ENCODE measurements at places on chromosomes 12 and 14.

DNA sequence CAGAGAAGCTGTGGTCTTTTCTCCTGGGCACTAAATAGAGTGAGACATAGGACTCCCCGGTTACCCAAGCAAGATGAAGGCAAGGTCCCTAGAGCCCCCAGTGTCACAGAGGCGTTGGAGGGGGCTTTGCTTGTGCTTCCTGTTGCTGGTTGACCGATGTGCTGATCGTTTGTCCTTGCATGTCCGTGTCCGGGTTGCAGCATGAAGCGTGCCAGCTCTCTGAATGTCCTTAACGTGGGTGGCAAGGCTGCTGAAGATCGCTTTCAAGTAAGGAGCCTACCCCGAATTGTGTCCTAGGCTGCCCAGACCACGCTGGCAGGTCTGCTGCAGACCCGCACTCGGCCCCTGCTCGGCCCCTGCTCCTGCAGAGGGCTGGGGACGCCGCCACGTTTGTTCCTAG is 23.1 kb downstream of the XRCC3 start:
- no peak for DNase-seq

DNA sequence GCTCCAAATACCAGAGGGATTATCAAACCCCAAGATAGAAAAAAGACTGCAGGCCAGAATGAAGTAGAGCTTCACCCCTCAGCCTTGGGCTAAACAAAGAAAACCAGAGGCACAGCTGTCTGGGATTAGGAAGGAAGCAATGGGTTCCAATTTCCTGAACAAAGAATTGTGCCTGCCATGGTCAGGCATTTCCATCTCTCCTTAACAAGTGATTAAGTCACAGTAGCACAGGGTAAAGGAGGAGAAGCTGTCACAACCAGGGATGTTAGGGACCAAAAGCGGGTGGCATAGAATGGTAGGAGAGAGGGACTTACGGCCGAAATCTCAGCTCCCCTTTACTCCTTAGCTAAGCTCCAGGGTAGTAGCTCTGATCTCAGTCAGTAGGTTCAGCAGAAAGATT is 33.9 kb downstream of the SPTLC2 start:
- no peak for DNase-seq

DNA sequence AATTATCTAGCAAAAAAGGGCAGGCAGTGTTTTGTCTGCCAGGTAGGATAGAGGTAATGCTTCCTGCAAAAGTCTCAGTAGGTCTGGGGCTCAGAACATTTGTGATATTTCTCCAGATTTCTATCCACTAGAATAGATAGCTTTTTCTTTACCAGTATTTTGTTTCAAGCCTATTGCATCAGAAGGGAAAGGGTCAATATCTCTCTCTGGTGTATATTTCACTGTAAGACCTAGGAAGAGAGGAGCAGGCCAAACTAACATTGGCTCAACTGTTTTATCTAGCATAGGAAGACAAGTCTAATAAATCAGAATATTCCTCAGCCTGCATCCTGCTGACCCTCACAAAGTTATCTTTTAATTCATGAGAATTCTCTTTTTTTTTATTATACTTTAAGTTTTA is 106.7 kb upstream of the DAAM1 start:
- DNase-seq: no peak

GRCh38 chr14:84446250-84446649 is 1083.7 kb upstream of the FLRT2 start:
- no peak for DNase-seq

DNA sequence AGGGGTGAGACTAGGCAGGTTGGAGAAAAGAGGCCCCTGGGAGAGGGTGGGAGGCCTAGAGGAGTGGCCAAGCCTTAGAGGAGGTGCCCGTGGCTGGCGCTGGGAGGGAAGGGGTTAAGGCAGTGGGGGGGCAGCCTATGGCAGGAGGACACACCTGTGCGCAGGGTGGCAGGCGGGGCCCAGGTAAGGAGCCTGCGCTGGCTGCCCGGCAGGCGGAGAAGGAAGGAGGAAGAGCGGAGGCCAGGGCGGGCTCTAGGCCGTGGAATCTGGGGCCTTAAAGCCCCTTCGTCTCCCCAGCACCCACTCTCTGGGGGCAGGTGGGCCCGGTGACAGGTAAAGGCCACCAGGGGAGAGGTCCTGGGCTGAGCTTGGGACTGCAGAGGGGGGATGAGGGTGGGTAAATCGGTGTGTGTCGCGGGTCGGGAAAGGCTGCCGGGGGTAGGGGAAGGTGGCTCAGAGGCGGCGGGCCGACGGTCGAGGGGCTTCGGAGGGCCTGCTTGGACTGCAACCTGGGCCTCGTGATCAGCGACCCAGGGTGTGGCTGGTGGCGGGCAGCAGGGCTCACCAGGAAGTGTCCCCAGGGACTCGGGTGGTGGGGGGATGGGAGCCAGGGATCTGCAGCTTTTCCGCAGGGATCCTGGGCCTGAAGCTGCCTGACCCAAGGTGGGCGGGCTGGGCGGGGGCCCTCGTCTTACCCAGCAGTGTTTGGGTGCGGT is 7.3 kb downstream of the PHB2 start:
- DNase-seq: no peak

GRCh38 chr12:1993341-1993740 is 10.9 kb downstream of the DCP1B start:
- peak; percentile 80 for DNase-seq

GRCh38 chr12:129071362-129071761 is 218.1 kb downstream of the GLT1D1 start:
- DNase-seq: no peak

DNA sequence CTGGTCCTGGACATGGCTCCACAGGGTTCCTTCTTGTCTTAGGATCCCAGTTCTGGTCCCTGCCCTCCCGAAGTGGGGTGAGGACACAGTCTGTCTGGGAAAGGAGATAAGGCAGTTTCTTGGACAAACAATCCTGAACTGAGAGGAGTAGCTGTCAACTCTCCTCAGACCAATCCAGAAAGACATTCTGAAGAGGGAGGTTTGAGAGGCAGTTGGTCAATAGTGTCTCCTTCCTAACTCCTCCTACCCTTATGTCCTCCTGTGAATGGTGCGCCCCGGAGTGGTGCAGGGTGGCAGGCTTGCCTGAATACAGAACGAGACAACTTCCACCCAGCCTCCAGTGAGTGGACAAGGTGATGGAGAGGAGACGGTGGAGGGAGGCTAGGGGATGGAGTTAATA is 15.4 kb upstream of the ASIC1 start:
- no peak for DNase-seq

DNA sequence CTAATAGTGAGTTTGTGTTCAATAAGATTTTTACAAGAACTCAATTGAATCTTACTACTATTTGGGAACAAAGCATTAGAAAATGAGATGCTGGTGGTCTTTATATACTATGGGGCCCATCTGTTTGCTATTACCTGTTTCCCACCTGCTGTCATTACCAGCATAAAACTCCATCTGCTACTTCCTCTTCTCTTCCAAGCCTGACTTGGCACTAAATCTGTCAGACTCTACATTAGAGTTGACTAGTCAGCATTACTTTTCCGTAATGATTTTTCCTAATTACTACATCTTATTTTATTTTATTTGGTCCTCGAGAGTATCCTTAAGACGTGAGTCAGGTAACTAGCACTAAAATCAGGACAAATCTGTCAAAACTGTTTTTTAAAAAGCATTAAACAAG is 68.1 kb upstream of the KRR1 start:
- DNase-seq: no peak

DNA sequence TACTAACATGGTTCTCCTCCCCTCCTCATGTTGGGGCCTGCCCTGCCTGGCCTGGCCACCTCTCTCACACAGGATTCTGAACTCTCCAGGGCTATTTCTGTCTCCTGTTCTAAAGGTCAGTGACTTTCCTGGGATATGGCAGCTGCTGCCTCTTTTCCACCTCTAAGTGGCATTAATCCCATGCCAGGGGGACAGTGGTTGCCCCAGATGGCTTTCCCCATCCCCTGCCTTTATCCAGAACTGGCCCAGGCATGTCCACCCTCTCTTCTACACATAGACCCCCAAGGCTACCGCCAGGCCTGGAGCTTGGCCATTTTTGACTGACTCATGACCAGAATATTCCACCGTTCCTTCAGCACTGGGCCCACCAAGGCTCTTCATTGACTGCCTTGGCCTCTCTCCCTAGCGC is 90.4 kb downstream of the IRF2BPL start:
- no peak for DNase-seq

DNA sequence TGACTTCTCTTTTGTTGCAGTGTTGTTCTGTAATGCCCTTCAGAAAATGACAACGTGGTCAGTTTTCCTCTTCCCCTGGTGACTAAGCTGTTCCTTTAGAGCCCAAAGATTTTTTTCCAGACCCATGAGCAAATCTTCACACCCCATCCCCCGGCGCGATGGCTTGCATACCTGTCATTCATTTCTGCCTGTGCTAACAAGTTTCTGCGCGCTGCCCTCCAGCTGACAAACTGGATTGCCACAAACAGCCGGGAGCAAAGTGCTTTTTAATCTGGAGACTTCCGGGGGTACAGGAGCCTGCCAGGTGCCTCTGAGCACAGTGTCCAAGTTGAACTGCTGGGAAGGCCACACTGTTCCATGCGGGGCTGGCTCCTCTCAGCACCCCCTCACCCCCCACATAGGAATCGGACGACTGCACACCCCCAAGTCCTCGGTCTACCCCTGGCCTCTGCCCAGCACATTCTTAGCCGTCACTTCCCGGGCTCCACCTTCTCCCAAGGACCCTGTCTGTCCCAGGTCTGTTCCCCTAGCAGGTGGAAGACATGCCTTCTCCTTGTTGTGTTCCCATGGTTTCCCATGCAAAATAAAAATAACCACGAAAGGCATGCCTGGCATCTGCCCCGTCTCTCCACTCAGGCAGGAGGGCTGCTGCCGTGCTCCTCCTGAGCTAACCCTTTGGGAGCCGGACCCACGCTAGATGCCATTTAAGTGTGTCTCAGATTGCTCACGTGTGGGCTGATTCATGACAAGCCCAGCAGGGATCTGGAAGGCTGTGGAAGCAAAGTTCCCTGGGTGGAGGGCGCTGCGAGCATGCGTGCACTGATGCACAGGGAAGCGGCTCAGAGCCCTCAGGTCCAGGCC is 14.1 kb downstream of the RILPL1 start:
- peak; percentile 16 for DNase-seq

- DNase-seq: no peak
Observed at GRCh38 chr14:30242744-30243143, 315.1 kb upstream of the PRKD1 start.

DNA sequence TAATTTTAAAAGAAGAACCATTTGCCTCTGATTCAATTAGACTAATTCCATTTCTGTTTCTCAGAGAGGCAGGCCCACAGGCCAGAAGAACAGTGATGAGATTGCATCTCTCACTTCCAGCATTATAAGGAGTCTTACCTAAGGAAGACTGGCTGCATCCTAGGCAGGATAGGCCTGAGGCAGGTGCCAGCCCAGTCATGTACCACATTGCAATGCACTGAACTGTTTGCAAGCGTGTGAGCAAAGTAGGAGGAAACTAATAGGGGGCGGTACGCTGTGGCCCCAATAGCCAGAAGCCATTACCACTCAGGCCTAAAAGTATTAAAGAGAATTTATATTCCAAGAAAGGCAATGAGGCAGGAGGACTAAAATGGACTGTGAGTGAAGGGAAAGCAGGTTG is 12.1 kb upstream of the CNIH1 start:
- no peak for DNase-seq

DNA sequence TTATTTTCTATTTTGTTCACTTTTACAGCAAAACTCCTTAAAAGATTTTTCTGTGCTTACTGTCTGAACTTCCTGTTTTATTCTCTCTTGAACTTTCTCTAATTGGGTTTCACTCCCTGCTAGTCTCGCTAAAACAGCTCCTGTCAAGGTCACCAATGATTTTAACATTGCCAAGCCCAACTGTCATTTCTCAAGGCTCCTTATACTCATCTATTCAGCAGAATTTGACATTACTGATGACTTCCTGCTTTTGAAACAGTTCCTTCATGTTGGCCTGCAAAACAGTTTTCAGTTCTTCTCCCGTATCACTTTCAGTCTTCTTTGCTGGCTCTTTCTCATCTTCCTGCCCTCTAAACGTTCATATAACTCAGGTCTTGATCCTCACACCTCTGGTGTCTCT is 268.5 kb upstream of the USP15 start:
- DNase-seq: no peak

- DNase-seq: no peak
Observed at GRCh38 chr12:125744201-125744600, 679.0 kb downstream of the AACS start.

- no peak for DNase-seq
Observed at GRCh38 chr12:92132288-92132687, 13.4 kb downstream of the BTG1 start.

DNA sequence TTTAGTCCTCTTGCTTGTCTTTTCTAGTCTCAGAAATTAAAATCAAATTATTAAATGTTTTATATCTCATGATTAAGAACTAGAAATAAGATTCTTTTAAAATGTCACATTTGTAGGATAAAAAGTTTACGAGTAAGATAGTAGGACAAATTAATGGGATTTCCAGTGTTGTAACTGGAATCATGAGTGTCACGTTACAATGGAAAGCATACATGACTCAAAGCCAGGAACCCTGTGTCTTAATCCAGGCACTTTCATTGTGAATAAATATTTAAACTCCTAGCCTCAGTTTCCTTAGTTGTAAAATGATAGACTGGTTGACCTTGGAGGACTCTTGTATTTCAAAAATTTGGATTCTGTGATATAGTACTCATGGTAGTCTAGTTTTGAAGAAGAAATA is 84.9 kb downstream of the MIA2 start:
- no peak for DNase-seq

GRCh38 chr12:13606290-13606689 is 375.1 kb downstream of the GRIN2B start:
- DNase-seq: no peak

GRCh38 chr14:65242732-65243134 is 140.4 kb upstream of the MAX start:
- no peak for DNase-seq

GRCh38 chr12:13000616-13000924 is 505 bp upstream of the HEBP1 start:
- DNase-seq: no peak

DNA sequence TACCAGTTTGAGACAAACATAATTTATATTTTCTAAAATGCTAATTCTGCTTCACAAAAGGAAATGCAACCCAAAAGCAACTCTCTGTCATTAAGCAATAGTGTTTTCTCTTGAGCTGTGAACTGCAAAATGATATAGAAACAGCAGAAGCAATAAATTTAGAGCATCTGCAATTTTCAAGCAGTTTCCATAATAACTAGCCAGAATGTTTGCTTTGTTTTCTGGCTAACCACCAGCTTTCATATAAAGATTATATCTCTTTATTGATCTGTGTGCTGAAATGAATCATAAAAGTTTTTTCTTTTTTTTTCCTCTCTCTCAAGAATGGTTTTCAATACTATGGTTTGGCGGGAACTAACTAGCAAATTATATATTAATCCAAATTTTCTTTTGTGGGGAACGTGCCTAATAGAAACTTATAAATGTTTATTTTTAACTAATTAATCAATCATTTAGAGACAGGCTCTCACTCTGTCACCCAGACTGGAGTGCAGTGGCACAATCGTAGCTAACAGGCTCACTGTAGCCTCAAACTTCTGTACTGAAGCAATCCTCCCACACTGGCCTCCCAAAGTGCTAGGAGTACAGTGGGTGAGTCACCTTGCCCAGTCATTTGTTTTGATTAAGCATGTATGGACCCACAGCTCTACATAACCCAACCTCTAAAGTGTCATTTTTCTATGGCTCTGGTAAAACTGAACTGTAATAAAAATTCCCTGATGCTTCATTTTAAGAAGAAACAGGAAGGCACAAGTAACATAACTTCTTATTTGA is 830.1 kb upstream of the MGAT4C start:
- peak; percentile 6 for DNase-seq

- DNase-seq: peak; percentile 84
Observed at GRCh38 chr12:89882050-89882449, 173.4 kb upstream of the ATP2B1 start.

GRCh38 chr12:47736877-47737676 is 11.8 kb upstream of the ENDOU start:
- peak; percentile 69 for DNase-seq

Data from stromal cell of bone marrow (primary cell).